ENCODE measurements at places on chromosomes 2 and 18. TPM values are rescaled to one million over a fixed set of nuclear protein-coding genes. Genes with fewer than 3 reads are reported as not detected.

The BOLA3 gene
- total RNA-seq: 54.3 TPM

The SLC9A4 gene
- not detected for total RNA-seq

The ZNF532 gene
- total RNA-seq: 59.1 TPM

The SP5 gene
- total RNA-seq: not detected

The C18orf32 gene
- 31.2 TPM for total RNA-seq

The CROCC2 gene
- 0.06 TPM for total RNA-seq

The PARD6G gene
- 8.5 TPM for total RNA-seq

The LONRF2 gene
- total RNA-seq: 32.8 TPM

The NGEF gene
- not detected for total RNA-seq

The ASPRV1 gene
- 0.94 TPM for total RNA-seq

The MMADHC gene
- 58.5 TPM for total RNA-seq

The DCDC2C gene
- not detected for total RNA-seq

The CCDC74B gene
- total RNA-seq: 1.8 TPM

The UPP2 gene
- total RNA-seq: not detected

The SLC25A12 gene
- 18.5 TPM for total RNA-seq

The CXCR1 gene
- 0.36 TPM for total RNA-seq

The C18orf54 gene
- 0.96 TPM for total RNA-seq

The UGT1A10 gene
- total RNA-seq: not detected

The FAM237A gene
- not detected for total RNA-seq

The PSMA8 gene
- total RNA-seq: not detected

The XDH gene
- total RNA-seq: 0.63 TPM

The SLC23A3 gene
- total RNA-seq: 1.3 TPM

The DNAH6 gene
- total RNA-seq: 1.6 TPM

The MC2R gene
- total RNA-seq: not detected

The ADAM23 gene
- 3.7 TPM for total RNA-seq

The DNAJC27 gene
- total RNA-seq: 7.2 TPM

The AMER3 gene
- total RNA-seq: not detected

The ADCY3 gene
- 95.5 TPM for total RNA-seq

The STPG4 gene
- total RNA-seq: 0.46 TPM

The RGPD4 gene
- total RNA-seq: not detected

The GAREM2 gene
- total RNA-seq: 1.8 TPM

The DAW1 gene
- not detected for total RNA-seq

All from omental fat pad (tissue), 4 donors.